Frontal cortex (tissue), 4 donors: ENCODE measurements at places on chromosomes 1 and 21.

DNA sequence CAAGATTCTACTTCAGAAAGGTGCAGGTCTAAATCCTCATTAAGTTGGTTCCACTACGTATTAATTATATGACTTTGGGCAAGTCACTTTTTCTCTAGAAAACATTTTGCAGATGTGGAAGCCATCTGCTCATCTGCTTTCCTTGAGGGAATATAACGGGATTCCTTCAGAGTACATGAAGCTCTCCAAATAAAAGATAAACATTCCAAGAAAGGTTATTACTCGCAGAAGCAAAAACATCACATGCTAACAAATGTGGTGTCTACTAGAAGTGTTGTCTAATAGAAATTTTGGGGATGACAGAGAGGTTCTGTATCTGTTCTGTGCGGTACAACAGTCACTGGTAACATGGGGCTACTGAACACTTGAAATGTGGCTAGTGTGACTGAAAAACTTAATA is 60.2 kb downstream of the NIBAN1 start:
- DNase-seq = no peak

DNA sequence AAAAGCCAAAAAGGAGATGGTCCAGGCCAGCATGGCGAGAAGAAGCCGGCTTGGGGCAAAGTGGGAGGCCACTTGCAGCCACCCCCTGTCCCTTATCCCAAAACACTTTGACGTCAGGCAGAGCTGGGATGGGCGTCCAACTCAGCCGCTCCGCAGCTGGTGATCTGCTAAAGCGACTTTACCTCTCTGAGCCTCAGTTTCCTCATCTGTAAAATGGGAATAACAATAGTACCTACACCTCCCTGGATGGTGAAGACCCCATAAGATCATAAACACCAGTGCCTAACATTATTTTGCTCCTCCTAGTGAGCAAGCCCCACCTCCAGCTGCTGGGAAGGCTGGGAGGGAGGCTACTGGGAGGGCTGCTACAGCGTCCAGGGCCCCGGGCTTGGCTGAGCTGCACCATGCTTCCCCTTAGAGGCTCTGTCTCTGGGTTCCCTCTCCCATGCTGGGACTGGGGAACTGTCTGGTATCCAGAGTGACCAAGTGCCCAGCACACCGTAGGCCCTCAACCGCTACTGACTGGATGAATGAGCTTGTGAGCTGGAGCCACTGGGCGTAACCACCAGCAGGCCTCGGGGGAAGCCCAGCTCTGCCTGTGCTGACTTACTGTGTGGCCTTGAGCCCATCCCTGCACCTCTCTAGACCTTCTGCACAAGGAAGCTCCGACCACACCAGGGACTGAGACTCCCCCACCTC is 18.3 kb downstream of the IFFO2 start:
- DNase-seq = no peak

DNA sequence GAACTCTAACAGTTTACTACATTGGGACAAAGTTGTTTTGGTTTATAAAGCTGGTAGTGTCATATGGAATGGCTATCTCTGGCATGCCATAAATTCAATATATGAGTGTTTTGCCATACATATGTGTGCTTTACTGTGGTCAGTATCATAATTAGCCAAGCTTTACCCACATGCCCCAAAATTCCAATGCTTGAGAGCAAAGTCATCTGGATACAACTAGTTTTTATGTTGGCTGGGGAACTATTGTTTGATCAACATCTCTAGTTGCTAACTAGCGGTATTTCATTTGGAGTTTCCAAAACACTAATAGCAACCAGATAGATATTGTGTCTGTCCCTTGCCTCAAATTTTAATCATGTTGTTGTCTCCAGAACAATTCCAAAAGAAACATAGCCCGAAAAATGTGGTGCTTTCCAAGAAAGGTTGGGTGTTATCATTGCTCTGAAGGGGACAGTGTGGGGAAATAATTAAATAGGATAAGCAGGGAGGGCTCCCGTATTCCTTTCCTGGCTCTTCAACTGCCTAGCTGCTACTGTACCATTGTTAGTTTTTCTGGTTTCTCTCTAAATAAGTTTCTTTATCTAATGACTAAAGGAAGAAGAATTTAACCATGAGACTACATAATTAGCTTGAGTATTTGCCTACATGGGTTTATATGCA is 136.1 kb downstream of the TGFB2 start:
- DNase-seq = no peak

GRCh38 chr1:3911981-3912808 is 12.1 kb upstream of the C1orf174 start:
- DNase-seq = no peak

GRCh38 chr1:29227511-29227910 is 3.2 kb downstream of the MECR start:
- no peak for DNase-seq

GRCh38 chr1:89525169-89525855 is 683 bp downstream of the LRRC8B start:
- DNase-seq = peak; percentile 57

DNA sequence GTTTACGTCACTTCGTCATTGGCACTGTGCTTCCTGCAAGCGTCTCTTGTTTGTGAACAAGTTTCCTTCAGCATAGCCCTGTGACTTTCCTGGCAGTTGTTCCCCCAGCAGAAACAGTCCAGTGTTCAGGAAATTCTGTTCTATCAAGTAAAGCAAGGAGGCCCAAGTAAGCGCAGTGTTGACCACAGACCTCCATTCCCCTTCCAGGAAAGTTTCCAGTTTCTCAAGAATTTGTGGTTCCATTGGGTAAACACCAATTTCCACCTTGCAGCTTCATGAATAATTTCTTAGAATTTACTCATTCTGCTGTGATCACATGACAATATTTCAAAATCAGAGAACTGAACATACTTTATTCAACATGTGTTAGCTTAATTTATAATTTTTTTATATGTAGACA is 88.5 kb upstream of the ETV3 start:
- DNase-seq = no peak
